Adipocyte (in vitro differentiated cells): ENCODE measurements at places on chromosomes 1 and 21.

- no peak for DNase-seq
Observed at GRCh38 chr1:16349847-16350406, 2.4 kb downstream of the FBXO42 start.

- DNase-seq: no peak
Observed at GRCh38 chr1:181110013-181110412, 21.5 kb downstream of the IER5 start.

- no peak for DNase-seq
Observed at GRCh38 chr1:226408285-226409184, 642 bp upstream of the PARP1 start.

DNA sequence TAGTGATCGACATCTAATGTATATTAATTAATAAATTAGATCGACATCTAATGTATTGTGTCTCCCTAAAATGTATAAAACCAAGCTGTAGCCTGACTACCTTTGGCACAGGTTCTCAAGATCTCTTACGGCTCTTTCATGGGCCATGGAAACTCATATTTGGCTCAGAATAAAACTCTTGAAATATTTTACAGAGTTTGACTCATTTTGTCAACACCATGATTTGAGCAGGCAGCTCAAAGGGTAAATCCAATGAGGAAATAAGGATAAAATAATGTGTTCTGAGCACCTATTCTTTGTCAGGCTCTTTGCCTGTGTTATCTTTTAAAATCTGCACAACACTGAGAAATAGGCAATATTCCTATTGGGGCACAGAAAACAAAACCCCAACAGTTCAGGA lies 223.4 kb upstream of the DUSP10 start:
- no peak for DNase-seq

- DNase-seq: no peak
Observed at GRCh38 chr1:166789286-166789685, 50.0 kb upstream of the POGK start.

- DNase-seq: no peak
Observed at GRCh38 chr21:27078915-27079314, 112.0 kb upstream of the ADAMTS5 start.

GRCh38 chr21:38809198-38809878 lies 3.6 kb downstream of the ETS2 start:
- no peak for DNase-seq

GRCh38 chr1:97907886-97908285 lies 12.9 kb downstream of the DPYD start:
- DNase-seq: no peak

DNA sequence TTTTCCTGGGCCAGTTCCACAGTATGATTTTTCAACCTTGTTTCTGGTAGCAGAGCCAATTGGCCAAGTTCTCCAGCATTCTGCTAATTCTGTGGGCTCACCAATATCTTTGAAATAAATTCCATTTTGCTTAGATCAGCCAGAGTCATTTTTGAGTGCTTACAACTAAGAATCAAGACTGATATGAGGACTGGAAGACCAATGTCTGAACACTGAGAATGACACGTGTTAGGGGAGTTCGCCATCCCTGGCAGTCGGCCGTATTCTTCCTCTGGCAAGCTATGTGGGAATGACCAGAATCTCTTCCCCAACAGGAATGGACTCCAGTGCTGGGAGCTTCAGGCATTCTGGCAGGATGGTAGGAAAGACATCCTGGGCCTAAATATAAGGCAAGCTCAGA lies 4.9 kb upstream of the TENT5C start:
- no peak for DNase-seq

- no peak for DNase-seq
Observed at GRCh38 chr1:41534181-41535076, 49.9 kb upstream of the EDN2 start.

- DNase-seq: no peak
Observed at GRCh38 chr1:212979340-212980122, 29.2 kb downstream of the VASH2 start.

DNA sequence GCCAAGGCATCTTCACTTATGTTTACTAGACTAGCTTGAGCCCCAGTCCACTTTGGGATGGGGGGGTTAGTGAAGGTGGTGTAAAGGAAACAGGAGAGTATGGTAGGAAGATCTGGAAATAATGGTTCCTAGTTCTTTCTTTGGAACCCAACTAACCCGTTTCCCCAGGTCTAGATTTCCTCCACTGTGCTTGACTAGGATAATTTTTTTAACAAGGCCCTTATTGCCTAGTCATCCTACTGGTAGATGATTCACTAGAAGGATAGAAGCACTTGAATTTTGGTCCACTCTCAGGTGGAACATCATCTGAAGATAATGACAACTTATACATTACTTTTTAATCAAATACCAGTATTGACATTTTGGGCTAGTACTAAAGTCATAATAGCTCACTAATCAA lies 45.9 kb upstream of the MYOCOS start:
- DNase-seq: no peak

DNA sequence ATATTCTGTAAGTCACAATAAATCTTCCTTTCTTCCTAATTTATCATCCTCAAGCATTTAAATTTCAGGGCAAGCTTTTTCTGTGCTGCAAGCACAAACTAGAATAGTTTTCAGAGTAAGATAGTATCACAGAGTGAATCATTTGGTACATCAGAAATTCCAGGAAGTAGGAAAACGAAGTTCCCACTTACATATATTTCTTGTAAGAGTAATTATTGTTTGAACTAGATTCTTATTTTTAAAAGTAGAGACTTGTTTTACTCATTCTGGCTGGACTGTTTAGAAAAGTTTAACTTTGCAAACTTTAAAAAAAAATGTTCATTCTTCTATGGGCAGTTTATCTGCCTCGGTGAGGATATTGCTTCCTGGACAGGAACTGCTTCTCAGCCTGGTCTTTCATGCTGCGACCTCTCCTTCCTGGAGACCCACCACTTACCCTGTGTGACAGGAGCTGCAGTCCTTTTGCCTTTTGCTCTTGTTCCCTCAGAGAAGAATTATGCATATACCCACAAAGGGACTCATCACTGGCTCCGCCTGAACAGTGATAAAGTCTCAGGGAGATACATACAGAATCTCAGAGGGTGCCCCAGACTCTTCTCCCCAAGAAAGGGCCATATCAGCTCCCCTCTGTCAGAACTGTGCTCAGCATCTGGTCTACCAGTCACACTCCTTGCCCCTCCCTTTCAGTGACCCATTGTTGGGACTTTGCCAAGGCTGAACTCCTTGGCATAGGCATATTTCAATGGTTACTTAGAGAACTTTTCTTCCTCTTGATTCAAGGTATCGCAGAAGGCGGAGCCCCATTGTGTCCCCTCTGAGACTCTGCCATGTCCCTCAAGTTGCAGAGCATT lies 102.7 kb upstream of the CD55 start:
- DNase-seq: no peak

DNA sequence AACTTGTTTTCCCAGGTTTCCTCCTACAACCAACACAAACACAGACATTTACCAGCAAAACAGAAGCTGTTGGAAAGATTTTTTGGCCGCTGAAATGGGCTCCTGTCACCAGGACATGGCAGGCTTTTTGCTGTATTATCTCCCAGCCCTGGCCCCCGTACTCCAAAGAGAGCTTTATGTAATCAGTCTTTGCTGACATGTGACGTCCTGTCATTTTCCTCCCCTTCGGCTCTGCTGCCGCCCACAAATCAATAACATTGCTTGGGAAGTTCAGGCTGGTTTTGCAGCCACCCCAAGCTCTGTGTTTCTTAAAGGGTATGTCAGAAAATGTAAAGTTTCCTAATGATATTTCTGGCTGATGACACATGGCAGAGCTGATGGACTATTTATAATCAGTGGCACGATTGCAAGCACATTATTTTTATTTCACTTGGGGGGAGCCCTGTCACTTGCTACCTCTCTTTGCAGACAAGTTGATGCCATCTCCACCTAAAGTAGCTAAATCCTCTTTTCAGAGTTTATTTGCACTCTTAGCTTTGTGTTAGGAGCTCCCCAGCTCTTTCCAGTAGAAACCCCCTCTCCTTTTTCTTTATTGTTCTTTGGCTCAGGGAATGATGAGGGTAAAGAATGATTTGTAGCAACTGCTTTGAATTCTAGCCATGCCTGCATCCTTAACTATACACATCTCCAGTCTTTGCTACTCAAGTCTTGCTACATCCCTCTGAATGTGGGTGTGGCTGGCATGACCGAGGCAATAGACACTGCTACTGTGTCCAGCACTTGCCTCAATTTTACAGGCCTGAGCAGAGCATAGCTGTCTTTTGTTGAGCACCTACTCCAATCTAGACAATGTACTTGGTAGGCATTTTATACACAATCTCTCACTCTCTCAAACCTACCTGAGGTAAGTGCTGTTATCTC lies 67.3 kb downstream of the ELAVL4 start:
- no peak for DNase-seq

GRCh38 chr1:80917826-80918225 lies 882.9 kb upstream of the ADGRL2 start:
- peak; percentile 67 for DNase-seq

- DNase-seq: no peak
Observed at GRCh38 chr1:24954022-24954421, 23.9 kb upstream of the RUNX3 start.

GRCh38 chr1:88118176-88118845 lies 565.8 kb upstream of the PKN2 start:
- DNase-seq: no peak

GRCh38 chr1:19164274-19165015 lies 45.6 kb downstream of the UBR4 start:
- no peak for DNase-seq

DNA sequence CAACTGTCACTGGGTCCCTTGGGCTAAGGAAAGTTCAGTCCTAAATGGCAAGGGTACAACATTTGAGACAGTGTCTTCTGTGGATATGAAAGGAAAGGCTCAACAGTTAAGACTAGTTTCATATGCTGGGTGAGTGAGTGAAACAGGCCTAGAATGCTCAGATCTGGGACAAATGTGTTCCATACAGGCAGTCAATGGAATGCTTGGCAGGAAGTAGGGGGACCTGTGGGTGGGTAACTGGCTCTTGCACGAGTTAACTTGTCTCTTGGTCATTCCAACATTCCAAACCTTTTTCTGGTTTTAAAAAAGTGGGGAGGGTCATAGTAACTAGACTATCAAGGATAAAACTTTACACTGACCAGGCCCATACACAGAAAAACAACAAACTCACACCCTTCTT lies 17.8 kb upstream of the ADAM30 start:
- peak; percentile 4 for DNase-seq

DNA sequence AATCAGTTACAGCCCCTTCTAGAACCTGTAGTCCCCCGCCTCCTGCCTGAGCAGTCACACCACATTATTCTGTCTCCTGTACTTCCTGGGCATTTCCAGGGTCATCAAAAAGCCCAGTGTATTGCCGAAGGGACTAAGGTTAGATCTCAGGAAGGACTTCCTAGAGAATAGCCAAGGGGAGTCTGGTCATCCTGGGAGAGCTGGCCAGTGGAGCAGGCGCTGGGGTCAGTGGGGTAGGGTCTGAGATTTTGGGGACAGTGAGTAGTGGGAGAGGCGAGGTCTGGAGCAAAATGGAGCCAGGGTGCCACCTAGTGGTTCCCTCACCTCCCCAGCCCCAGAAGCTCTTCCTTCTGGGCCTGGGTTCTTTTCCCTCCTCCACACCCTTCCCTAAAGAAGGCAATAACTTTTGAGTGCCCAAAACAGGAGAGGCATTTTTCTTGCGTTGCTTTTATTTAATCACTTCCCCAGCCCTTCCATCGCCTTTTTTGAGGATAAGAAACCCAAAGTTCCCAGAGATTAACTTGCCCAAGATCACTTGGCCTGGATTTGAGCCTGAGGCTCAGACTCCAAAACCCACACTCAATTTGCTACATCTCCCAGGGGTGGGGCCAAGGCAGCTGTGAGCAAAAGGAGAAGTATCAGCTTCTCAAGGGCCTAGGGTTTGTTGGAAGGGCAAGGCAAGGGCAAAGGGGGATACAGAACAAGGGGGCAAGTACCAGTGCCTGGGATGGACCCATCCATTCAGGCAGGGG lies 7.3 kb upstream of the PMVK start:
- DNase-seq: peak; percentile 73

GRCh38 chr1:243312952-243313634 lies 57.3 kb downstream of the SDCCAG8 start:
- DNase-seq: no peak

DNA sequence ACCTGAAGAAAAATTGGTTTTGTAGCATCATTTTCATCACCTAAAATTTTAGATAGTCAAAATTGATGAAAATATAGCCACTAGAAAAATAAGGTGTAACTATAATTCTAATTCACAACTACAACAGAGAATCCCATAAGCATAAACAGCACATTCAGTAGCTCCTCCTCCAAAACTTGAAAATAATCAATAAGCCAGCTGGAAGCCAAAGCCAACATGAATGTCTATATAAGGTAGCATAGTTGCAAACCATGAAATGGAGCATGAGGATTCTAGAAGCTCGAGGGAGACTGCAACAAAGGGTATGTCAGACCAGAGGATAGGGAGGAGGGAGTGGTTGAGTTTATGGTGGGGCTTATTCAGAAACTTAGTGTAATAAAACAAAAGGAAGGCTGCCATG lies 22.4 kb downstream of the ACBD3 start:
- DNase-seq: no peak

- DNase-seq: no peak
Observed at GRCh38 chr1:164867590-164867989, 308.6 kb downstream of the PBX1 start.

GRCh38 chr1:26996024-26996423 lies 2.5 kb downstream of the TRNP1 start:
- DNase-seq: peak; percentile 73

DNA sequence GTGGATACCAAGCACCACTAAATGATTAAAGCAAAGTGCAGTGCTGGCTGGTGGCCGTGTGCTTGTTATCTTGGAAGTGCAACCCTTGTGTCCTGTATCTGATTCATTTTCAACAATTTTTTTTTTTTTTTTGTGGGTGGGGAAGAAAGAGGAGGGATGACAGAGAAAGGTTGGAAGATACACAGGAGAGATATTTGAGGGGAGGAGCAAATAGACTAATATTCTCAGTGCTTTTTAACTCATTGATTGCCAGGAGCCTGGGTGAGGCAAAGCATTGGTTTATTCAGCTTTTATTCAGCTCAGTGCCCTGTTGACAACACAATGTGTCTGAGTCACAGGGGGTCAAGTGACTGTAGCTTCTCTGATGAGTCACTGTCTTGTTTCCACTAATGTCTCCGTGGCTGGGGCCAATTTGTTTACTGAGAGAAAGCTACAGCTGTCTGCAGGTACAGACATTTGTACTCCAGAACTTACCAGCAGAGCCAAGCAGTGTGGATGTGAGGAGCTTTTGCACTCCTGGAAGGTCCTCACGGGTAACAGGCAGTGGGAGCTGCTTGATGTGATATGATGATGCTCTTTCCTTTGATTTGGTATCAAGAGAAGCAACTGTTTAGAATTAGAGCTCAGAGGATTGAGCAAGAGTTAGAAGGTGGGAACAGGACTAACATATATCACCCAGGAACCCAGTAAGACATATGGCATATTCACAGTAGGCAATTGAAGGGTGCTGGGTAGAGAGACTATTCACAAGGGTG lies 23.6 kb upstream of the DNM3 start:
- DNase-seq: peak; percentile 61
